Stimulated activated CD4-positive, alpha-beta T cell treated with anti-CD3 and anti-CD28 coated beads, Interleukin-2, amount 100 ng/mL, for 24 hours (primary cell): ENCODE measurements at places on chromosomes 13 and 19.

DNA sequence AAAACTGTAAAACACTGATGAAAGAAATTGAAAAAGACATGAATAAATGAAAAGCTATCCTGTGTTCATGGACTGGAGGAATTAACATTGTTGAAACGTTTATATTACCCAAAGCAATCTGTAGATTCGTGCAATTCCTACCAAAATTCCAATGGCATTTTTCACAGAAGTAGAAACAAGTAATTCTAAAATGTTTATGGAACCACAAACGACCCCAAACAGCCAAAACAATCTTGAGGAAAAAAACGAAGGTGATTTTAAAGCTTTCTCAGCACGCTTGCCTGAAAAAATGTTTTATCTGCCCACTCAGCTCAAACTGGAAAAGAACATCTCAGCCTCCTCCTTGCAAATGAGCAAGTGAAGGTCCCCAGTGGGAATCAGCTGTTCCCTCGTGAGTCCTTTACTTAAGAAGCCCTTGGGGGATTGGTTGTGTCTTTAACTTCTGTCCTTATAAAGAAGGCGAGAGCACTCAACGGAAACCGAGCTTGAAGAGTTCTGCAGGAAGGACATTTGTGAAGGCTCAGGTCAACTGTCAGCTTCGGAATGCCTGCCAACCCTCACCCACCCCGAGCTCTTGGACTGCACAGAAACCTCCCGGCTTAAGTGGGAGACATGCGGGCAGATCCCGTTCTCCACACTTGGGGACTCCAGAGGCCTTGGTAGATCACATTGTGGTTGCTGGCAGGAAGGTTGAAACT is 256.0 kb upstream of the IRS2 start:
- no peak for DNase-seq

GRCh38 chr13:59345311-59345710 is 818.4 kb downstream of the DIAPH3 start:
- DNase-seq, result no peak

GRCh38 chr19:45439569-45440258 is 16.0 kb upstream of the ERCC1 start:
- peak; percentile 86 for DNase-seq

DNA sequence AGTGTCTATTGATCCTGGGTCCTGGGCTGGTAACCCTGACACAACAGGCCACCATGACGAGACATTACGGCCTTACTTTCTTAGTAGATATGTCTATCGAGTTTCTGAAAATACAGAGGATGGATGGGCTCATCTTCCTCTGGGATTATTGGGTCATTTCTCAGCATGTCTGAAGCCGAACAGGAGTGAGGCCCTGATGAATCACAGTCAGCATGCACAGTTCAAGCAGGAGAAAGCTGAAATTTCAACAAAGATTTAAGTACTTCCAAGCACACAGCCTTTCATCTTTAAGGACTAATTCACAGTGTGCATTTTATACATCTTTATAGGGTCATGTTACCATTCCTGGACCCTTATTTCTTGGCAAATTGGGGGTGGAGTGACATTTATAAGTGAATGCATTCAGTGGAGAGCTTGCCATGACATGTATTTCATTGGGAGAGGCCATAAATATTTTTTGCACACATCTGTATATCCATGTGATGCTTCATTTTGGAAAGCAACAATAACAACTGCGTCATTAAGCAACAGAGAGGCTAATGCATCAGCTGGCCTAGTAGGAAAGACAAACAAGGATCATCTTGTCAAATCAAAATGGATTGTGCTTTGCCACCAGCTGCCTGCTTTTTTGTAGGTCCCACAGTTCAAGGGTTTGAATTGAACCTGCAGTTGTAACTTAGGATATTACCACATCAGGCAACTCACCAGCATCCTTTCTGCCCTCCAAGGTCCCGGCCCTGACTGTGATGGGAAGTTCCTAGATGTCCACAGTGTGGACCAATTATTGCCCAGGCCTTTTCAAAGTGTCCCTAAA is 143.5 kb downstream of the DNAJC15 start:
- DNase-seq, result no peak

- no peak for DNase-seq
Measured at GRCh38 chr13:30715837-30716236, 19.5 kb upstream of the ALOX5AP start.

- DNase-seq, result no peak
Measured at GRCh38 chr13:35917252-35917941, 213.8 kb downstream of the DCLK1 start.

GRCh38 chr13:74629985-74630384 is 495.8 kb upstream of the KLF12 start:
- DNase-seq, result no peak

GRCh38 chr13:94938124-94938523 is 225.8 kb upstream of the SOX21 start:
- DNase-seq, result no peak

GRCh38 chr13:43240278-43240677 is 216.9 kb downstream of the DNAJC15 start:
- DNase-seq, result no peak

DNA sequence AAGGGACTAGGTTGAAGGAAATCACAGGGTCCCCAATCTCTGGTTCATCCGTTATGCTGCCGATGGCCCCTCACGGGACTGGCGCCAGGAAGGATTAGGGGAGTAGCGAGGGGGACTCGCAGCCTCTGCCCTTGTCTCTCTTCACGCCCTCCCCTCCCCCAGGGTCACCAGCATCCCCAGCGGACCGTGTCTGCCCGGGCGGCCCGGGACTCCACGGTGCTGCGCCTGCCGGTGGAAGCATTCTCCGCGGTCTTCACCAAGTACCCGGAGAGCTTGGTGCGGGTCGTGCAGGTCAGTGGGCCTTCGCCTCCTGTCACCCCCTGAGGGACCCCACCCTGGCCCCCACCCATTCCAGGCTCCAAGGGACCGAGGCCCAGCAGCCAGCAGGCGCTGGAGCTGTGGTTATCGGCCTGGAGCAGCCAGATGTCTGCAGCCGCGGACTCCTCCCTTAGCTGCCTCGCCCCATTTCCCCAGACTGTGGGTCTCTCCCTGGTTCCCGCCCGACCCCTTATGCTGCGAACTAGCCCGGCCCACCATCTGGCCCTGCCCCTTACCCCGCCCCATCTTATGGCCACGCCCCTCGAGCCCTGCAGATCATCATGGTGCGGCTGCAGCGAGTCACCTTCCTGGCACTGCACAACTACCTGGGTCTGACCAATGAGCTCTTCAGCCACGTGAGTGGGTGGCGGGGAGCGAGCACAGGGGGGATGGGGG is 5.4 kb downstream of the PNPLA6 start:
- peak; percentile 62 for DNase-seq

- DNase-seq, result no peak
Measured at GRCh38 chr13:67440236-67440975, 210.3 kb upstream of the PCDH9 start.

DNA sequence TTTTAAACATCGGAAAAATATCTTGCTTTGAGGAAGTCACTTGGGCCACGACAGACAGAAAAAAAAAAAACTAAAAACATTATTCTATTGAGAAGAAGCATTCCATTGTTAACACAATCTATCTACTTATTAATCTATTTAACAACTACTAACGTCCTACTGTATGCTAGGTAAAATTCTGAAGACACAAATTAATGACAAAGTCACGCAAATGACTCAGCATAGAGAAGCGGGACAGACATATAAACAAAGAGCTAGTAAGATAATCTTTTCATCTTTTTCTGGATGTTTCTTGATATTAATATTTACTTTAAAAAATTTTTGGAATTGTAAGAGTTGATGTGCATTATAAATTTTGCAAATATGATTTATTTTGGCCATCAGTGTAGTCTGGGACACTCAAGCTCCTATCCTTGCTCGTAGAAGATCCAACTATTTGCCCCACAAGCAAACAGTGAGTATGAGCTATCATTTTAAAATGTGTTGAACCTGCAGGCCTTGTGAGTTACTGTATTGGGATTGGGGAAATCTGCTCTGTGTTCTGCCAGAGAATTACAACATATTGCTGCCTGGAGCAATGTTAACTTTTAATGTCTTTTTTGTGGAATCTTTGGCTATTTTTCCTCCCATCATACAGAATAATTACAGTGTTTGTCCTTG is 109.1 kb downstream of the PCDH9 start:
- DNase-seq, result no peak

DNA sequence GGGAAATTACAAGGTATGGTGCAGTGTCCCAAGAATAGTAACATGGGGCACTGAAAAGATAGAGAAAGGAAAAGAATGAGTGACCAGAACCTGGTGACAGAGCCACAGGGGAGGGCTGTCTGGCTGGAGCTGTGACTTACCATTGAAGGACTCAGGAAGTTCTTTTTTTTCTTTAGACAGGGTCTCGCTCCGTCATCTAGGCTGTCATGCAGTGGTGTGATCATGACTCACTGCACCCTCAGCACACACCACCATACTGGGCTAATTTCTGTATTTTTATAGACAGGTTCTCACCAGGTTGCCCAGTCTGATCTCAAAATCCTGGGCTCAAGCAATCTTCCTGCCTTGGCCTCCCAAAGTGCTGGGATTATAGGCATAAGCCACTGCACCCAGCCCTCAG is 8.8 kb upstream of the CPB2 start:
- no peak for DNase-seq

- no peak for DNase-seq
Measured at GRCh38 chr19:2495651-2496316, 19.9 kb downstream of the GADD45B start.

GRCh38 chr13:59247171-59247570 is 916.6 kb downstream of the DIAPH3 start:
- no peak for DNase-seq

DNA sequence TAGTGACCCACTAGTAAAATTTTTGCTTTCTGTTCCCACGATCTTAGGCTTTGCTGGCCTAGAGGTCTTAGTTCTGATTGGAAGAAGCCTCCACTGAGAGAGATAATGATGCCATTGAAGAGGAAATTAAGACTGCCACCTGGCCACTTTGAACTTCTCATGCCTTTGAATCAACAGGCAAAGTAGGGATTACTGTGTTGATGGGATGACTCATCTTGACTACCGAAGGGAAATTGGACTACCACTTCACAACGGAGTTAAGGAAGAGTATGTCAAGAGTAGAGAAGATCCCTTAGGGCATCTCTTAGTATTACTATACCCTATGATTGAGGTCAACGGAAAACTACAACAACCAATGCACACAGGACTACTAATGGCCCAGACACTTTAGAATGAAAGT is 12.7 kb upstream of the FREM2 start:
- DNase-seq, result no peak

GRCh38 chr19:4867534-4868285 is at the start of gene PLIN3:
Gene PLIN3, minus strand, starts transcription at chr19:4867667. Its CDS starts 6,273 bp downstream, at chr19:4861394.
- peak; percentile 93 for DNase-seq

DNA sequence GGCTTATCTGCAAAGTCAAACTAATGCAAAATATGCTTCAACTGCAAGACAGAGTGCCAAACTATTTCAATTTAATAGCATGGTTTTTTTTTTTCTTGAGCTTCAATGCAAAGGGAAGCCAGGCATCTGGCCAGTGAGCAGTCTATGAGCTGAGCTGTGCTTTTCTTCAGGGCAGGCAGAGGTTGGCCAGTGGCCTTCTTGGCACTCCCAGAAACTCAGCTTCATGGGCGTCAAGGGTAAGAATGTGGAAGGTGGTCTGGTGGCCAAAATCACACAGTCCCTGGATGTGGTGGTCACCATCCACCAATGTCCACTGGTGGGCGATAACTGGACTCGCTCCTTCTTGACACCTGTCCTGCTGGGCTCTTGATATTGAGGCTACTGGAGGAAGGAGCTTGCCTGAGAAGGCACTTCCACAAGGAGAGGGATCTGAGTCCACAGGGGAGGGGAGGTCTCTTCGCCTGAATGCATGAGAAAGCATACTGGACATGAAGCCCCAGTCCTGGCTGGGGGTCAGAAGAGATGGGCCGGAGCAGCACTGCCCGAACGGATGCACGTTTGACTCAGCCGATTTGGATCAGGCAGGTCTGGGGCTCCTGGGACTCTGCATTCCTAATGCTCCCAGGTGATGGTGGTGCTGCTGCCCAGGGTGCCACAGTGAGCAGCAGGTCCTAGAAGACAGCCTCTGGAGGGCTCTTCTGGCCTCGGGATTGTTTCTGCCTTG is 17.1 kb downstream of the COL4A2 start:
- no peak for DNase-seq

GRCh38 chr19:41295499-41295898 is 14.5 kb upstream of the CCDC97 start:
- DNase-seq, result no peak

DNA sequence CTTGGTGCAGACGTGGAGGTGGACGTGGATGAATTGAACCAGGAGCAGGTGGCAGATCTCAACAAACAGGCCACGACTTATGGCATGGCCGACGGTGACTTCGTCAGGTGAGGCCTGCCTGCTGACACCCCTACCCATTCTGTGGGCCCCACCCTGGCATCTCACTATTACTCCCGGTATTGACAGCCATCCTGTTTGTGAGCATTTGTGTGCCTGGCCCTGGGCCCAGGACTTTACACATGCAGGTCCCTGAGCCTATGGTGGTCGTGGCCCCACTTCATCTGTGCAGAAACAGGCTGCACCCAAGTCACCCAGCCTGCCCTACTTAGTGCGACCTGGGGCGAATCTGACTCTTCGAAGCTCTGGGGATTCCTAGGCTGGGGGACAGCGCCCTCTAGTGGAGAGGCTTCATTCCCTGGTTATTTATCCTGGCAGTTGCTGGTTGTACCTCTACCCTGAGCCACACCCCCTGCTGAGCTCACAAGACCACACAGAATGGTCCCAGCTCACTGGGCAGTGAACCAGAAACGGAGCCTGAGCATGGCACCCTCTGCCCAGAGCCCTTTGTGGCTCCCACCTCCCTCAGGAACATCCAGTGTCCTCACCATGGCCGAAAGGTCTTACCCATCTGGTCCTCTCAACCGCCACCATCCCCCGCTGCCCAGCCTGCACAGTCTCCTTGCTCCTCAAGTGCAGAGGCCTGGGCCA is 16.9 kb downstream of the ZNF296 start:
- DNase-seq, result peak; percentile 86

- DNase-seq, result no peak
Measured at GRCh38 chr19:34962687-34963572, 1.1 kb downstream of the ZNF792 start.

DNA sequence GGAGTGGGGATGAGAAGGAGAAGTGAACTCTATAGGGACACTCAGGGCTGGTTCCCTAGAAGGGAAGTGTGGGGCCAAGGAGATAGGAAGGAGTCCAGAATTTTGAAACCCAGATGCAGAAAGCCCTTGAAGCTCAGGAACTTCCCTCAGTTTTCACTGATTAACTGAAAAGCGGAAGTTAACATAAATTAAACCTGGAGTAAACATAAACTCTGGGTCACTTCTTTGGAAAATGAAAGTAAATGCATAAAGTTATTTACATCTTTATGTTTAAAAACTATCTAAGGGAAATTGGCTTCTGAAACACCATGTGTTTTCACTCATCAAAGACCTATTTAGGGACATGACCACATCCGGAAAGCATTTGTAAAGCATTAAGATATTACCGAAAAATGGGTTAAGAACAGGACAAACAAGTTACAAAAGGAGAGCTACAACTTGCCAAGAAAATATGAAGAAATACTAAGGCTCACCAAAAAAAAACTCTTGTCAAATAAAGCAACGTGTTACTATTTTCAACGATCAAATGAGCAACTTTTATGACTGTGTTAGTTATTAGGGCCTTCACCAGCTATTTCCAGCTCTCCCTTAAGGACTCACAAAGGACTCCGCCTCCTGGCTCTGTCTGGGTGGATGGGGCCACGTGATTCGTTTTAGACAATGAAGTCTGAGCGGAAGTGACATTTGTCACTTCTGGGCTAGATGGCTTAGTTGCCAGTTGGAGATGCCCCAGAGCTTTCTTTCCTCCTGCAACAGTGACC is 439.1 kb upstream of the ZNF507 start:
- no peak for DNase-seq

GRCh38 chr13:80665792-80666333 is 324.9 kb upstream of the SPRY2 start:
- DNase-seq, result no peak

- DNase-seq, result no peak
Measured at GRCh38 chr19:55913643-55914268, 18.4 kb downstream of the NLRP13 start.

- no peak for DNase-seq
Measured at GRCh38 chr13:40644838-40645604, 21.4 kb downstream of the FOXO1 start.
